Trophoblast cell (in vitro differentiated cells and primary cell): ENCODE measurements at places on chromosomes 5 and 9.

- H3K27ac ChIP-seq = no peak overlapping the region
- H3K4me1 ChIP-seq = no peaks in the 10 kb centered on the region
- no peaks in the 10 kb centered on the region for H3K36me3 ChIP-seq
- no peak overlapping the region for H3K4me3 ChIP-seq
- H3K27me3 ChIP-seq = peaks cover 3% of the 10 kb centered on the region
Observed at GRCh38 chr5:176188085-176188484, 50.1 kb upstream of the SIMC1 start.

DNA sequence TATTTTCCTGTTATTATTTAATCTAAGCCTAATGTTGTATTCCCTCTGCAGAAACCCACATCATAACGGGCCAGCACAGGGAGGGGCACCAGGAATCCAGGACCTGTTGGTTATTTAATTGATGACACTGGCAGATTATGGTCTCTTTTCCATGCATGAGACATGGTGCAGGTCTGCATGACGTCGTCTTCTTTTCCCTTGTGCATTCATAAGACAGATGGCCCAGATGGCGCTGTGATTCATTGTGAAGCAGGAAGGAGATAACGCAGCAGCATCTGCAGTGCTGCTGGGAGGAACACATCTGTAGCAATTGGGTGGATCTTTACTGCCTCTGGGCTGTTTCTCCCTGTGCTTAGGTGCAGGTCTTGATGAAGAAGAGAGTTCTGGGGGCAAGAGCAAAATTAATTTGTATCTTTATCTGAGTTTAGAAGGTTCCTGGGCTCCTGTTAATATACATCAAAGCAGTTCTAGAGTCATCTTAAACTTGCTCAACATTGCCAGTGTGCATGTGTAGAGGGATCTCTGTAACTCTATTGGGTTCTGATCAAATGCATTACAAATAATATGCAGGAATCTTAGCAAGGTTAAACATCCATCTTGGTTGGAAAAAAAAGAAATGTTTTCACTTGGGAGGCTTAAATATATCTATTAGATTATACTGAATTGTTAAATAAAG is 176.1 kb downstream of the PCSK1 start:
- H3K27me3 ChIP-seq = no peaks in the 10 kb centered on the region
- peak; percentile 79 for DNase-seq
- no peak overlapping the region for H3K4me3 ChIP-seq
- H3K27ac ChIP-seq = no peak overlapping the region
- H3K4me1 ChIP-seq = no peaks in the 10 kb centered on the region

- peak overlapping the region; percentile 85 for H3K4me3 ChIP-seq
- H3K36me3 ChIP-seq = no peaks in the 10 kb centered on the region
- H3K4me1 ChIP-seq = peaks cover 2% of the 10 kb centered on the region
- peak; percentile 27 for DNase-seq
- H3K27me3 ChIP-seq = peaks cover 19% of the 10 kb centered on the region
- H3K27ac ChIP-seq = peak overlapping the region; percentile 41
Observed at GRCh38 chr5:140114341-140115185, 654 bp downstream of the PURA start.

DNA sequence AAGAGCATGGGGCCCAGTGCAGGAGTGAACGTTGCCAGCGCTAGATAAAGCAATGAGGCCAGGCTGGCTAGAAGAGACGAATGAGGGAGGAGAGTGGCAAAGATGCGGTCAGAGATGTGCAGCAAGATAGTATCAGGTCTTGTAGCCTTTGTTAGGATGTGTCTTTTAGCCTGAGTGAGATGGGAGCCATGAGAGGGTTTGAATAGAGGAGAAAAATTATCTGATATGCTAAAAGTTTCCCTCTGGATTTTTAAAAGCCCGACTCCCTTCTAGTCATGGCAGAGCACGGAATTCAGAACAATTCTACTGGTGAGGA is 12.2 kb downstream of the DUSP1 start:
- DNase-seq = no peak
- H3K27me3 ChIP-seq = no peaks in the 10 kb centered on the region
- no peak overlapping the region for H3K4me3 ChIP-seq
- no peaks in the 10 kb centered on the region for H3K36me3 ChIP-seq

GRCh38 chr5:178058321-178059012 is 54.9 kb upstream of the N4BP3 start:
- no peak for DNase-seq
- no peak overlapping the region for H3K4me3 ChIP-seq

DNA sequence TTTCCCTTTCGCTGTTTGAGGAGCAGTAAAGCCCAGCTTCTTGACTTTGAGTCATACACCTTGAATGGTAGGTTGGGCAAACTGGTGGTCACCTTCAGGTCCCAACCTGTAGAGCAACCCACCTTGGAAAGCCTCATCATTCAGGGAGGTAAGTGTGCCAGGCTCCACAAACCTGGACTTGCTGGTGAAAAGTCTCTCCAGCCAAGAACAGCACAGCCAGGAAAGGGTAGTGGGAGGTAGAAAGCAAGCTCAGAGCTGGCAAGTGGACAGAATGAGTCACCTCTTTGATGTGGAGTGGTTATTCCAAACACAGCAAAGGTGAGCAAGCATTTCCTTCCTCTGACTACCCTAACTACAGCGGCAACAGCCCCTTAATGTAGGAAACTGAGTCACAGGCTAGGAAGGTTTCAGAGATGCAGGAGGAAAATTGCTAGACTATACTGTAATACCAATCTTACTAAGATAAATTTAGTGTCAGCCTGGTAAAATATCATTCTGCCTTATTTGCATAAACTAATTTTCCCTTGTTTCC is 117.5 kb upstream of the MTAP start:
- H3K4me1 ChIP-seq = no peaks in the 10 kb centered on the region
- DNase-seq = no peak
- no peaks in the 10 kb centered on the region for H3K27me3 ChIP-seq
- no peak overlapping the region for H3K27ac ChIP-seq

- no peak overlapping the region for H3K27ac ChIP-seq
- H3K4me1 ChIP-seq = no peaks in the 10 kb centered on the region
- no peak overlapping the region for H3K4me3 ChIP-seq
Observed at GRCh38 chr5:10257870-10258269, 7.8 kb downstream of the CCT5 start.

GRCh38 chr5:172559004-172559932 is 81.8 kb upstream of the NEURL1B start:
- no peaks in the 10 kb centered on the region for H3K36me3 ChIP-seq
- no peaks in the 10 kb centered on the region for H3K27me3 ChIP-seq
- no peak overlapping the region for H3K4me3 ChIP-seq

GRCh38 chr5:55737793-55738192 is at the start of gene DDX4:
TSS of gene DDX4 (plus strand) at chr5:55738061. CDS start at chr5:55738964, 903 bp downstream.
- peak within 1 kb of the TSS; percentile 20 for H3K4me3 ChIP-seq
- no peak within 1 kb of the TSS for H3K27ac ChIP-seq
- no peaks in the 10 kb centered on the region for H3K27me3 ChIP-seq
- DNase-seq = no peak
- H3K4me1 ChIP-seq = no peaks in the 10 kb centered on the region

GRCh38 chr5:54620141-54620933 is 102.8 kb downstream of the SNX18 start:
- no peaks in the 10 kb centered on the region for H3K36me3 ChIP-seq
- no peak for DNase-seq
- no peaks in the 10 kb centered on the region for H3K4me1 ChIP-seq
- no peaks in the 10 kb centered on the region for H3K27me3 ChIP-seq
- no peak overlapping the region for H3K4me3 ChIP-seq
- no peak overlapping the region for H3K27ac ChIP-seq

- H3K4me3 ChIP-seq = no peak overlapping the region
- no peak overlapping the region for H3K27ac ChIP-seq
- H3K27me3 ChIP-seq = no peaks in the 10 kb centered on the region
- no peaks in the 10 kb centered on the region for H3K36me3 ChIP-seq
Observed at GRCh38 chr5:144458216-144458615, 287.5 kb downstream of the KCTD16 start.

DNA sequence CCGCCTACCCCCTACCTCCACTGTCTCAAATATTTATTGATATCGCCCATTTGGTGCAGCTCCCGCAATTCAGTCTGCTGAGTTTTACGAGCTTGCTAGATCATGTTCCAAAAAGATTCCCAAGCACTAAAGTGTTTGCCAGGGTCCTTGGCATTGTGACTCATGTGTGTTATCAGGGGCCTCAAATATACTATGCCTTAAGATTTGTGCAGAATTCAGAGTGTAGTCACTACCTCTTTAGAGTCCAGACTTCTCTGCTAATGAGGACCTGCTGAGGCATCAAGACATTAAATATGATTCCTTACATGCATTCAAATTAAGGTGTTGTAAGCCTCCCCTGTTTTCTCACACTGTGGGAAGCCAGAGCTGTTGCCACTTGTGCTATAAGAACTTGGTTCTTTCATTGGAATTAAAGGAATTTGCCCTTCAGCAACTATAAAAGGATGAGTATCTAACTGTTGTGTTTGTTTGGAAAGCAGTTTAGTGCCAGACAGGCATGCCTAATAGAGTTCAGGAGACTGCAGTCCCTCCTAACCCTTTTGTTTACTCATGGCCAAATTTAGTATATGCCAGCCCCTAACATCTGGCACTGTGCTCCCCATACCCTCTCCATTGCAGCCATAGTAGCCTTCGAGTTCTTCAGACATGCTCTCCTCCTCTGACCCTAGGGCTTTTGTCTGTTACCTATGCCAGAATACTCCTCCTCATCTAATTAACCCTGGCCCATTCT is 316.4 kb downstream of the NR3C1 start:
- H3K4me3 ChIP-seq = no peak overlapping the region
- no peaks in the 10 kb centered on the region for H3K36me3 ChIP-seq
- peaks cover 2% of the 10 kb centered on the region for H3K4me1 ChIP-seq
- H3K27ac ChIP-seq = no peak overlapping the region

DNA sequence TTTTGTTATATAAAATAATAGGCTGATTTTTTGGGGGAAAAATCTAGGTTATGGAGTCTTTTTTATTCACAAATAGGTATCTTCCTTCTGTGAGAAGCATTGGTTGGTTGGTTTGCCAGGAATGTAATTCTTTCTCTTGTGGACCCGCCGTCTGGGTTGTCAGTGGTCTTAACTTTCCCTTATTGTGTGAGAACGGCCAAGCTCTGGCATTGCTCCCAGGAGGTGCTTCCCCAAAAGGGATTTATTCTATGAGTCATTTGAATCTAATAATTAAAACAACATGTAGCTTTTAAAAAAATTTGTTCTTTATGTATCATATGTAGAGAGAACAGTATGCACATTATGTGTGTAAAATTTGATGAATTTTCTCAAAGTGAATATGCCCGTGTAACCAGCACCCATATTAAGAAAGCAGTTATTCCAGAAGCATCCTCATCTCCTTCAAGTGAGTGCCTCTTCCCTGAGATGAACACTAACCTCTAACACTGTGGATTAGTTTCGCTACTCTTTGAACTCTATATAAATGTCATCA is 114.4 kb downstream of the MAST4 start:
- no peak for DNase-seq
- no peaks in the 10 kb centered on the region for H3K36me3 ChIP-seq
- H3K27ac ChIP-seq = no peak overlapping the region
- peaks cover 4% of the 10 kb centered on the region for H3K4me1 ChIP-seq
- no peaks in the 10 kb centered on the region for H3K27me3 ChIP-seq
- no peak overlapping the region for H3K4me3 ChIP-seq

DNA sequence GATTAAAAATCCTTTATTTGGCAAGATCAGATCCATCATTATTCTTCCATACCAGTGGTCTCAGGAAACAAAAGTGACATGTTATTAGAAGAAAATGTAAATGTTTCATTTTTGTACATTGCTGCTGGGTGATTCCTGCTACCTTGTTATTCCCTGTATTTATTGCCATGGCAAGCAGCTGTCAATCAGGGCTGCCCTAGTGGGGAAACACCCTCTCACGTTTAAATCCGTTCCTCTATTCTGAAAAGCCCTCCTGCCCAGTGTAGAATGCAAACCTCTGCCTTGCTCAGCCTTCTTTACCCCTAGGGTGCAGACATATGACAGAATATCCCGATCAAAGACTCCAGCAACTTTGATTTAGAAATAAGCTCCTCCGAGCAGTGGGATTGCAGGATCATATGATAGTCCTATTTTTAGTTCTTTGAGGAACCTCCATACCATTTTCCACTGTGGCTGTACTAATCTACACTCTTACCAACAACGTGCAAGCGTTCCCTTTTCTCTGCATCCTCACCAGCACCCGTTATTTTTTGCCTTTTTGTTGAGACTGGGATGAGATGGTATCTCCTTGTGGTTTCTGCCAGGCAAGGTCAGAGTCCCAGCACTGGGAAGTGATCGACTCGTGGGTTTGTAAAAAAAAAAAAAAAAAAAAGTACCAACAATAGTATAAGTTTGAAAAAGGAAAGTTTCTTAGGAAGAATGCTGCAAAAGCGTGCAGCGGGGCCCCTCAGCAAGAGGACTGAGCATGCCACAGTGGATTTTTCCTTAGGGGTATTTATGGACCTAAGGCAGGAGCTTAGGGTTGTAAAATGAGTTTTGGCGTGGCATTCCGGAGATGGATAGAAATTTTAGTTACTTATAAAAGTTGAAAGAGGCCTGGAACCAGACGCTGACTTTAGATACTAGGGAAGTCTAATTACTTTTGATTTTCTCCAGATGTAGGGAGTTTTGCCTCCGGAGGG is 66.7 kb downstream of the HRH2 start:
- H3K4me3 ChIP-seq = no peak overlapping the region
- no peak for DNase-seq
- no peak overlapping the region for H3K27ac ChIP-seq
- no peaks in the 10 kb centered on the region for H3K27me3 ChIP-seq
- peaks cover 6% of the 10 kb centered on the region for H3K4me1 ChIP-seq
- no peaks in the 10 kb centered on the region for H3K36me3 ChIP-seq

GRCh38 chr9:115411993-115412452 is 294.1 kb upstream of the TNC start:
- H3K4me3 ChIP-seq = no peak overlapping the region
- no peaks in the 10 kb centered on the region for H3K27me3 ChIP-seq
- DNase-seq = no peak
- no peak overlapping the region for H3K27ac ChIP-seq
- no peaks in the 10 kb centered on the region for H3K4me1 ChIP-seq

GRCh38 chr9:133347515-133347984 is 381 bp downstream of the MED22 start:
- no peaks in the 10 kb centered on the region for H3K27me3 ChIP-seq
- no peak for DNase-seq
- peak overlapping the region; percentile 94 for H3K27ac ChIP-seq

DNA sequence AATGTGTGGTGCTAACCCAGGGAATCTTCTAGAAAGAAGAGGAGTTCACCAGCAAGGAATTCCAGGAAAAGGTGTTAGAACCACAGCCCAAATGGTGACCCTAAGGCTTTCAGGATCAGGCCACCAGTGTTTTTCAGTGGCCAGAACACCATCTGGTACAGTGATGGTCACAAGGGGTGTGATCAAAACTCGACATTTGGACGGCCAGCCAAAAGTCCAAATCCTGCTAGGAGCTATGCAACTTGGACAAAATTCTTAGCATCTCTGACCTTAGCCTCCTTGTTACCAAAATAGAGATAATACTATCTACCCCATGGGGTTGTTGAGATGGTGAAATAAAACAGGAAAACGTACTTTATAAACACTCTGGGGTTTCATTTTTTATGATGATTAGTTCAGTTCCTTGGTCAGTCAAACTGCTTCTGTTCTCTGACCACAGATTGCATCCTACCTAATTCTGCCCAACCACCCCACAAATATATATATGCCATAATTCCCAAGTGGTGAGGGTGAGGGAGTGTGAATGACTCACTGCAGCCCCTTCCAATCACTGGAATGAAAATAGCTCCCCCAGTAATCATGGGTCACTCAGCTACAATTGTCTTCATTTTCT is 210.3 kb downstream of the CDK5RAP2 start:
- no peaks in the 10 kb centered on the region for H3K36me3 ChIP-seq
- no peak overlapping the region for H3K4me3 ChIP-seq
- H3K27me3 ChIP-seq = no peaks in the 10 kb centered on the region
- DNase-seq = no peak
- peaks cover 5% of the 10 kb centered on the region for H3K4me1 ChIP-seq
